ENCODE measurements at places on chromosomes 5 and 9. TPM values are rescaled to one million over a fixed set of nuclear protein-coding genes. Genes with fewer than 3 reads are reported as not detected.
A peak's percentile ranks its signal among the peaks of the same experiment; 100 is the strongest.

The OTP gene
- total RNA-seq: not detected

DNA sequence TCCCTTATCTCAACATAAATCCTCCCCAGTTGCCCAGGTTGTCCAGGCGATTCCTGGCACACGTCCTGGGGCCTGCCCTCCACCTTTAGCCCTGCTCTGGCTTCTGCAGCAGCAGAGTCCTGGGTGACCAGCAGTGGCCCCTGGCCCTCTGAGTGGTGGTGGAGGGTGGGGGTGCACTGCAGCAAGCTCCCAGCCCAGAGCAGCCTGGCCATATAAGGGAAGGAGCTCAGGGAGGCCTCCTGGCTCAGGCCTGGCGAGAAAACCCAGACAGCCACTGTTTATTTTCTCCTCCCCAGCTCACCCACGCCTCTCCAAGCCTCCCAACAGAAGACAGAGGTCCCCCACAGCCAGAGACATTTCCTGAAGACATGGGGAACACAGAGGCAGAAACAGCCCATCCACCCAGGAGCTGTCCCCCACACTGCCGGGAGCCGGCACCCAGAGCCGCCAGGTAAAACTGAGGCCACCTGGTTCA, 44.7 kb upstream of the IL17B start:
- peaks cover 2% of the 10 kb centered on the region for H3K27me3 ChIP-seq
- no peak for DNase-seq
- H3K27ac ChIP-seq: no peak overlapping the region
- H3K4me1 ChIP-seq: peaks cover 4% of the 10 kb centered on the region
- H3K36me3 ChIP-seq: no peaks in the 10 kb centered on the region
- no peak overlapping the region for H3K4me3 ChIP-seq

GRCh38 chr5:167295681-167296005, 995.8 kb upstream of the WWC1 start:
- no peak overlapping the region for H3K27ac ChIP-seq
- H3K27me3 ChIP-seq: no peaks in the 10 kb centered on the region
- H3K36me3 ChIP-seq: no peaks in the 10 kb centered on the region
- no peak overlapping the region for H3K4me3 ChIP-seq
- H3K4me1 ChIP-seq: no peaks in the 10 kb centered on the region
- DNase-seq: no peak

The PRRT1B gene
- not detected for total RNA-seq

DNA sequence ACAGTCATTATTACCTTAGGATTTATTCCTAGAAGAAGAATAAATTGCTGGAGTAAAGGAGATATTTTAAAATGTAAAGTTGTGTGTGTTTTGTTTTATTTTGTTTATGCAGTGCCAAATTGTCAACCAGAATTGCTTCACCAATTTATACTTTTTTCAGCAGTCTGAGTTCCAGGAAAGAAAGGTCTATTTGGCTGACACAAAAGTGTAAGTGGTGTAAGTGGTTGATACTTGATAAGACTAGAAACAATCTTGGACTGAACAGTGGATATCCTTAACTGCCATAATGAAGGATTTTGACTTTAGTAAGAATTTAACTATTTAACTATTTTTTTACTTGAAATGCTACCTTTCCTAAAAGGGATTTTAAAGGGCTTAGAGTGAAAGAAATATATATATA, 37.7 kb downstream of the TYRP1 start:
- H3K36me3 ChIP-seq: no peaks in the 10 kb centered on the region
- no peaks in the 10 kb centered on the region for H3K4me1 ChIP-seq
- no peaks in the 10 kb centered on the region for H3K27me3 ChIP-seq
- no peak for DNase-seq

The ST8SIA4 gene
- total RNA-seq: 69.4 TPM

GRCh38 chr5:131682826-131683225, 47.8 kb upstream of the RAPGEF6 start:
- no peak overlapping the region for H3K4me3 ChIP-seq
- H3K27me3 ChIP-seq: no peaks in the 10 kb centered on the region
- no peak for DNase-seq
- H3K4me1 ChIP-seq: no peaks in the 10 kb centered on the region
- H3K27ac ChIP-seq: no peak overlapping the region

DNA sequence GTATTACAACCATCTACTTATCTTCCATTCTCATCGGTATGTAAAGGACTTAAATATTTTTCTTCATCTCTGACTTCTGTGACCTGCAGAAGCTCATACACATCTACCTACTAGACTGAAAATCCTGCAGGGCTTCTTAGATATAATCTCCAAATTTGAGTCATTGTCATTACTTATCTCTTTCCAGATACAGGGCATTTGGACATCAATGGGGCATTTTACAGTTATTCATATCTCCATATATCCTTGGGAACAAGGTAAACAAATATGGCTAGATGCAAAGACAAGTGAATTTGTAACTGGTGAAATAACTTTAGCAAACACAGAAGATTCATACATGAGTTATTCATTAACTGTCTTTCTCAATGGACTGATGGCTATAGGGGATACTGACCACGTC, 37.7 kb upstream of the IL7R start:
- no peaks in the 10 kb centered on the region for H3K27me3 ChIP-seq
- peaks cover 59% of the 10 kb centered on the region for H3K4me1 ChIP-seq
- H3K4me3 ChIP-seq: no peak overlapping the region
- DNase-seq: no peak
- H3K27ac ChIP-seq: peak overlapping the region; percentile 22
